ENCODE measurements at places on chromosomes 4 and X. TPM values are rescaled to one million over a fixed set of nuclear protein-coding genes. Genes with fewer than 3 reads are reported as not detected.

Gene PLAC8
- 5.1 TPM for total RNA-seq

DNA sequence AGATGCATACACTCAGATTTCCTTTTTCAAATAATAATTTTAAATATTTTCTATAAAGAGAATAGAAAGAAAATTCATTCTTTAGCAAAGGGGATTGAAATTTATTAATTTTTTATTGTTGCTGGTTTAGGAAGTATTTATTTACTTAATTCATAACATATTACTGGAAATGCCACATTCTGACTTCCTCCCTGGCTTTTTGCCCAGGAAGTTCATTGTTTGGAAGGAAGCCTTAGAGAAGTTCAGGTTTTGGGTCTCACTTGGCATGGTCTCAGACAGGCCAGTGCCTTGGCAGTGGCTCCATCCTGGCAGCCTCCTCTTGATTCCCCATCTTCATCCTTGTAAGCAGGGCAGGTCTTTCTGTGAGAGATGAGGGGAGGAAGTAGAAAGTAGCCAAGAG is 50.5 kb downstream of the IL15 start:
- DNase-seq = no peak

DNA sequence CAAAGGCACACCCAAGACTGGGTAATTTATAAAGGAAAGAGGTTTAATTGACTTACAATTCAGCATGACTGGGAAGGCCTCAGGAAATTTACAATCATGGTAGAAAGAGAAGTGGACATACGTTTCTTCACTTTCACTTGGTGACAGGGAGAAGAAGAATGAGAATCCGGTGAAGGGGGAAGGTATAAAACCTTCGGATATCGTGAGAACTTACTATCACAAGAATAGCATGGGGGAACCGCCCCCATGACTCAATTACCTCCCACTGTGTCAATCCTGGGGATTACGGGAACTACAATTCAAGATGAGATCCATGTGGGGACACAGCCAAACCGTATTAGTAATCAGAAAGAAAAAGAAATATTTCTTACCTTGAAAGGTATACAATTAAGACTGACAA is 782.9 kb upstream of the HS3ST1 start:
- DNase-seq = no peak

Gene SPIN2B
- total RNA-seq = 11.4 TPM

- DNase-seq = no peak
Measured at GRCh38 chr4:25446611-25447010, 69.5 kb downstream of the ANAPC4 start.

GRCh38 chr4:163194593-163194992 is 27.9 kb upstream of the NAF1 start:
- no peak for DNase-seq

DNA sequence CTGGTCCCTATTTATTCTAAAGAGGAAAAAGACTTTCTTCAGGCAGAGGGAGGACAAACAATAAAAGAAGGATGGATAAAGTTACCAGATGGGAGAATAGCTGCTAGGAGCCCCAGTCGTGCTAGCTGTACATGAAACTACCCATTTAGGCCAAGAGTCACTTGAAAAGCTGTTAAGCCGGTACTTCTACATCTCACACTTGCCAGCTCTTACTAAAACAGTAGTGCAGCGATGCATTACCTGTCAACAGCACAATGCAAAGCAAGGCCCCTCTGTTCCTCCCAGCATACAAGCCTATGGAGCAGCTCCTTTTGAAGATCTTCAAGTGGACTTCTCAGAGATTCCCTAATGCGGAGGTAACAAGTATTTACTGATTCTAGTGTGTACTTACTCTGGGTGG is 1138.8 kb downstream of the ARAP2 start:
- no peak for DNase-seq

DNA sequence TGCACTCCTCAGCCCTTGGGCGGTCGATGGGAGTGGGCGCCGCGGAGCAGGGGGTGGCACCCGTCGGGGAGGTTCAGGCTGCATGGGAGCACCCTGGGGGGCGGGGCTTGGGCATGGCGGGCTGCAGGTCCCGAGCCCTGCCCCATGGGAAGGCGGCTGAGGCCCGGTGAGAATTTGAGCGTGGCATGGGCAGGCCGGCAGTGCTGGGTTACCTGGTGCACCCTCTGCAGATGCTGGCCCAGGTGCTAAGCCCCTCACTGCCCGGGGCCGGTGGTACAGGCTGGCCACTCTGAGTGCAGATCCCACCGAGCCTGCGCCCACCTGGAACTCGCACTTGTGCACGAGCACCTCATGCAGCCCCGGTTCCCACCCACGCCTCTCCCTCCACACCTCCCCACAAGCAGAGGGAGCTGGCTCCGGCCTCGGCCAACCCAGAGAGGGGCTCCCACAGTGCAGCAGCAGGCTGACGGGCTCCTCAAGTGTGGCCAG is 556.3 kb downstream of the GALNTL6 start:
- DNase-seq = no peak

DNA sequence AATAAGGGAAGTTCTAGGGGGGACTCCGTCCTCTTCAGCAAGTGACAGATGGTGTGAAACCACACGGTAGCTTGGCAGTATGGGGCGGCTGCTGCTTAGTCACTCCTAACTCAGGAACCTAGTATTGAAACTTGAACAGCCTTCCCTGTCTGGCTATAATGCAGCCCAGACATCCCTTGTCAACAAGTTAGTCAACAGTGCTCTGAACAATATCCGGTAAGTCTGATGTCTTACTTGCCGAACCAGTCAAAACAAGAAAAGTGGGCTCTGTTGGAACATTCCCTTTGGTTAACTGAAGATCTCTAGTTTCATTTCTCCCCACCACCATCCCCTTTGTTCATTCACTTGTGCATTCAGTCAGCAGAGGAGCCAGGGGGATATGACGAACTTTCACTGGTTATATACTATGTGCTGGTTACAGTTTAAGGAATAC is 18.7 kb upstream of the CXCL13 start:
- DNase-seq = no peak

DNA sequence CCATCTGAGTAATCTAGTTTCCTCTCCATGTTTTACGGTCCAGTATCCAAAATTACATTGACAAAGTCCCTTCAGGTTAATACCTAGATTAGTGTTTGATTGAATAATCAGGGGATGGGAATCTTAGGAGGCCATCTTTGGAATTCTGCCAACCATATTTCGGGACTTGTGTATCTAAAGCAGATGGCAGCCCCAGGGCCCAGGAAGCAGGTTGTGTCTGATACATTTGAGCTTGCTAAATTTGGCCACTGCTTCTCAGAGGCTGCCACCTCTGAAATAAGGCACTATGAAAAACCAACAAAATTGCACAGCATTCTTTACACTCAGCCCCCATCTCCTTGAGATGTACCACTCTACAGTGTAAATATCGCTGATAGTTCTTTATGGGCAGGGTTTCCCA is 102.1 kb downstream of the ASB9 start:
- DNase-seq = no peak

GRCh38 chr4:69830560-69831269 is 29.2 kb downstream of the SULT1E1 start:
- DNase-seq = no peak

- DNase-seq = no peak
Measured at GRCh38 chr4:93103042-93103441, 725.5 kb upstream of the ATOH1 start.

Gene CXCL1
- 114 TPM for total RNA-seq

DNA sequence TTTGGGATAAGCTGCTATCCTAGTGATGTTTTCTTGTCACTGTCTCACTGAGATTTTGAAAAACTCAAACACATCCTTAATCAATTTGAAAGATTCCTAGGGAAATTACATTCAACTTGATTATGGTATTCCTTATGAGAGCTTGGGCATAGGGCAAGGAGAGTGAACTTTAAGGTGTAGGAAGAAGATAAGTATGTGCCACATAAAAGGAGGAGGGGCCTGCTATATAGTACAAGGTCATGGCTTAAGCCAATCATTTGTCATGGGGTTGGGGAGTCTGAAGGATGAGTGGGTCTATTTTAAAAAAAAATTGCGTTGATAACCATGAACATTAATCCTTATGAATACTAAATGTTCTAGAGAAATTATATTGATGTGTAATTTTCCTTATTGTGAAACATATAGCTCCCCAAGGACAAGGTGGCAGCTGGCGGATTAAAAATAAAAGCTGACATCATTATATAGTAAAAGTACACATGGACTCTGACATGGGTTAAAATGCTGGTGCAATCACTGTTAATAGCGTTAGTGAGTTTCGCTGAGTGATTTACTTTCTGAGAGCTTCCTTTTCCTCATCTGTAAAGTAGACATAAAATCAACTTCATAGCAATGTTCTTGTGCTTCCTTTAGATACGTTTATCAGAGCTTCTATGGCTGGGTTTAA is 17.4 kb downstream of the GALNT7 start:
- no peak for DNase-seq

DNA sequence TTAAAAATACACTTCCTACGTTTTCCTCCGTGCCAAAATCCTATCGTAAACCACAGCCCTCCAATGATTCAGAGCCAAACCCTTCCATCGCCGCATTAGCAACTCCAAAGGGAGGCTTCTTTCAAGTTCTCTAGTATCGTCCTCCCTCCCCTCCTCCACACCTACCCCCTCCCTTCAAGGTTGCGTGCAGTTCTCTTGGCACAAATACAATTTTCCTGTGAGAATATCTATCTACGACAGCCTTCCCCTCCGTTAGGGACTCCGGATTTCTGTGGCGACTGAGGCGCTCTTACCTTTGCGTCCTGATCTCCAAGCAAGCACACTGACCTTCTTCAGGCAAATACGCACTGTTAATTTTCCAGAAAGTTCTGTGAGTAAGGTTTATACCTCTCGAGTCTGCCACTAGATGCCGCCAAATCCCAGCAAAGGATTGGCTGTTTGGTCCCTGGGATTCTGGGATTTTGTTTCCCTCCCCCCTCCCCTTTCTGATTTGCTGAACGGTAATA is 1.2 kb upstream of the MORF4L2 start:
- peak; percentile 28 for DNase-seq

Gene COX7B2
- total RNA-seq = not detected

DNA sequence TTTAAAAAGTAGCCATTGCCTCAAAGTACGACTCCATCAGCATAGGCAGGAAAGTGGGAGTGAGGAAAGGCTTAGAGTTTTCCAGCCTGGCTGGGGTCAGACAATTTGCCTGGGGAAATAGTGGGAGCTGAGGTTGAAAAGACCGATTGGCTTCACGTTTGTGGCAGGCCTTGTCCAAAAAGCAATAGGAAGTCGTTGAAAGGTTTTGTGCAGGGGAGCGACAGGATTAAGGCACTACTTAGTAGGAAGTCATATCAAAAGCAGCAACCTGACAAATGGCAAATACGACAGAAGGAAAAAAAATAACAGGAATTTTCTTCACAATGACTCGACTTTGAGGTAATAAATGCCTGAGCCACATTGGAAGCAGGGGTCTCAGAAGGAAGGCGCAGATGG is 691 bp upstream of the EREG start:
- DNase-seq = no peak

GRCh38 chr4:25884031-25884782 is 21.4 kb upstream of the SEL1L3 start:
- no peak for DNase-seq

DNA sequence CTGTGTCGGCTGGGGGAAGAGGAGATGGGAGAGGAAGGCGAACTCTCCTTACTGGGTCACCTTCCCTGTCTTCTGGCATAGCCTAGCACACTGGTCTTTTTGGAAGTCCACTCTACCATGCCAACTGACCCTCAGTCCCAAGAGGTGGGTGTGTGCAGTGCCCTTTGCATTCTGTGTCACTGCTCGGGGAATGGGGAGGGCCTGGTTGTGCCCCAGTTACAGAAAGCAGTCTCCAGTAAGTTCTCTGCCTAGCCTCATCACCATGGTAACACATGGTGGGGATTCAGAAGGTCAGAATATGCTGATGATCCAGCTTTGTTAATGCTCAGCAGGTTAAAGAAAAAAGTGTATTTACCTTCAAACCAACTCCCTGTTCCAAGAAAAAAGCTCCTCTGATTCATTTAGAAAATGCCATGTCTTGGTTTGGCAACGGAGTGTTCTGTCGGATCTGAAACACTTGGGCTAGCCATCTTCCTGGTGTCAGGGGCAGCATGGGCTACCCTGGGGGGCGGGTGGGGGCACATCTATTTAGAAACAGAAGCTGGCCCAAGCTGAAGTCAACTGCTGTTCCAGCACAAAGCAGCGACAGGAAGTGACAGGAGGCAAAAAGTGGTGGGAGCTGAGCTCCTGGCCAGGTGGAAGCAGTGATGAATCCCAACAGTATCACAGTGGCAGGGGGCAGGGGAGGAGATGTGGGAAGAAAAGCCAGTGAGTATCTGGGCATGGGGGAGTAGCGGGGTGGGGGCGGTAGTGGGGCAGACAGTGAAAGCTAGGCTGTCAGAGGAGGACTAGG is 37.0 kb downstream of the NSG1 start:
- DNase-seq = no peak

GRCh38 chrX:76228499-76228898 is 55.6 kb downstream of the PBDC1 start:
- no peak for DNase-seq

Gene SLITRK4
- 4.6 TPM for total RNA-seq

Gene IQSEC2
- 12.2 TPM for total RNA-seq

DNA sequence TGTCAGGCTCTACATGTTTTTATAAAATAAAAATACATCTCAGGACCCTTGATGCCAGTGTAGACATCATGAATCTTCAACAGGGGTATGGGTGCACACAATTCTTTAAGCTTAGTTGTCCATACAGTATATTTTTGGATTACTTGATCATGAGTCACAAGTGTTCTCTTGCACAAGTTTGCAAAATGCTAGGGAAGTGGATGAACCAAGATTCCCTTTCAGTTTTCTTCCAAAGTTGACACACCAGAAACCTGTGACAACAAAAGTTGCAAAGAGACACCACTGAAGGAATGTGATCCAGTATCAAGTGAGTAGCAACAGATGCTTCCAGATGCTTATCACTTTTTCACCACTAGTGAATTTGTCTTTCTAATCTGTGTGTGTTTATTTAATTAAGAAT is 1021.2 kb downstream of the PCDH7 start:
- no peak for DNase-seq

DNA sequence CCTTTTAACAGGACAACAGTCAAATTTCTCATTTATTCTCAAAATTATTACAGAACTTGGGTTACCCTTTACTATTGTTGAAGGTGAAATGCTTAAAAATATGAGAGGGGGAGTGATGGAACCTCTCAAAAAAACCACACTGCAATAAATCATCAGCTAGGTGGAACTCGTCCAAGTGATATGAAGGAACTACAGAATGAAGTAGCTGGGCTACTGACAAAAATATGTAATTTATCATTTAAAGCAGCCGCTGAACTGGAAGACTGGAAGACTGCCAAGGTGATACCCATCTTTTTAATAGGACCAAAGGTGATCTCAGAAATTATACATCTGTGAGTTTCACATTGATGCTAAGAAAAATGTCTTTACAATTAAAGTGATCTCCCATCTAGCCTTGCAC is 597.7 kb upstream of the TENM3 start:
- no peak for DNase-seq

Gene SLC7A11
- 0.60 TPM for total RNA-seq

- DNase-seq = no peak
Measured at GRCh38 chr4:7766661-7767345, 172.9 kb downstream of the AFAP1 start.

- no peak for DNase-seq
Measured at GRCh38 chrX:51421972-51422597, 74.3 kb downstream of the NUDT11 start.

DNA sequence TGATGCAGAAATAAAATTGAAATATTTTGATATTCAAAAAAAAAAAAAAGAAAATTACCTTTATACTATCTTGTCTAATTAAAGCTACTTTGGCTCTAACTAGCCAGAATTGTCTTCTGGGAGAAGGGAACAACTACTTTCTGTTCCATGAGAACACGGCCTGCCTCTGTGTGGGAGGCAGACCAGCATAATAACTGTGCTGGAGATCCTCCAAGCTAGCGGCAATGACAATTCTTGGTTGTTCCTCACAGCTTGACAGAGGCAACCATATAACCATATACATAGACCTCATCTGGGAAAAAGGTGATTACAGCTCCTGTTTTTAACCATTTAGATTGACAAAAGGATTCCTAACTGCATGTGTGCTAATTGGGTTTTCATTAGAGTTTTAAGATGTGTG is 95.7 kb downstream of the RBMX2 start:
- DNase-seq = no peak

Measured in omental fat pad (tissue), 4 donors.